ENCODE measurements at places on chromosomes 3 and 15.

DNA sequence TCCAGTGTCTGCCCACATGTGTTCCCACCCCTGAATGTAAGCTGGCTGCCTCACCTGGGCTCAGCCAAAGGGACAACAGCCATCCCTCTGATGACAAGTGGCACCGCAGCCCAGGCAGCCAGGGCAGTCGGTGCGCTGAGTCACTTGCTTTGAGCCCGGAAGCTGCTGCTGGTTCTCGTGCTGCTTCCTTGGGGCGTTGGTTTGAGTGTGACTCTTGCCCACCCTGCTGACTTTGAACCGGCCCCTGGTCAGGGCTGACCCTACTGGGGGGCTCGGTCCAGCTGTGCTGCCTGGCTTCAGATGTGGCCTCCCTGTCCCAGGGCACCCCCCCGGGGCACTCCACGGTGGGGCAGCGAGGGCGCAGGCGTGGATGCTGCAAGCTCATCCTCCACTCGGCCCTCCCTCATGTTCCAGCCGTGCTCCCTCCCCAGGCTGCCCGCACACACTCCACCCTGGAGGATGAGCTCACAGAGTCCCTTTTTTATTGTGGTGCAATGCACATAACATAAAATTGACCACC, 62.1 kb downstream of the EFCAB12 start:
- DNase-seq: no peak

- no peak for DNase-seq
Measured at GRCh38 chr3:143895805-143896204, 47.5 kb upstream of the SLC9A9 start.

DNA sequence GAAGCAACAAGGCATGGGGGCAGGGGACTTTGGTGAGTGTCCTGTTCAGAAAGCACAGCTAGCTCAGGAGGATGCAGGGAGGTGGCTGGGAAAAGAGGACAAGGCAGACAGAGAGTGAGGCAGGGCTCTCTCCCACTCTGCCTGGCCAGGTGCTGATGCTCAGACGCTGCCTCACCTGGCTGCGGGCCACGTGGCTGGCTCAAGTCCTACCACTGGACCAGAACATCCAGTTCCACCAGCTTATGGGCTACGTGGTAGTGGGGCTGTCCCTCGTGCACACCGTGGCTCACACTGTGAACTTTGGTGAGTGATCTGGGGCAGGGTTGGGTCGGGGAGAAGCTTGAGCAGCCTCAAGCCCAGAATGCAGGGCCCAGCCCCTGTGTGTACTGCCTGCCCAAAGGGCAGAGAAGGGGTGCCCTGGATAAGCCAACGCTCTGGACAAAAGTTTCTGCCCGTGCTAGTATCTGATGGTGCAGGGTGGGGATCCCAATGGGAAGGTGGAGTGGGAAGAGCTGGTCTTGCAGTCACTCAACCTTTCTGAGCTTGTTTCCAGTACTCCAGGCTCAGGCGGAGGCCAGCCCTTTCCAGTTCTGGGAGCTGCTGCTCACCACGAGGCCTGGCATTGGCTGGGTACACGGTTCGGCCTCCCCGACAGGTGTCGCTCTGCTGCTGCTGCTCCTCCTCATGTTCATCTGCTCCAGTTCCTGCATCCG, 20.9 kb downstream of the NOX5 start:
- DNase-seq: peak; percentile 63

DNA sequence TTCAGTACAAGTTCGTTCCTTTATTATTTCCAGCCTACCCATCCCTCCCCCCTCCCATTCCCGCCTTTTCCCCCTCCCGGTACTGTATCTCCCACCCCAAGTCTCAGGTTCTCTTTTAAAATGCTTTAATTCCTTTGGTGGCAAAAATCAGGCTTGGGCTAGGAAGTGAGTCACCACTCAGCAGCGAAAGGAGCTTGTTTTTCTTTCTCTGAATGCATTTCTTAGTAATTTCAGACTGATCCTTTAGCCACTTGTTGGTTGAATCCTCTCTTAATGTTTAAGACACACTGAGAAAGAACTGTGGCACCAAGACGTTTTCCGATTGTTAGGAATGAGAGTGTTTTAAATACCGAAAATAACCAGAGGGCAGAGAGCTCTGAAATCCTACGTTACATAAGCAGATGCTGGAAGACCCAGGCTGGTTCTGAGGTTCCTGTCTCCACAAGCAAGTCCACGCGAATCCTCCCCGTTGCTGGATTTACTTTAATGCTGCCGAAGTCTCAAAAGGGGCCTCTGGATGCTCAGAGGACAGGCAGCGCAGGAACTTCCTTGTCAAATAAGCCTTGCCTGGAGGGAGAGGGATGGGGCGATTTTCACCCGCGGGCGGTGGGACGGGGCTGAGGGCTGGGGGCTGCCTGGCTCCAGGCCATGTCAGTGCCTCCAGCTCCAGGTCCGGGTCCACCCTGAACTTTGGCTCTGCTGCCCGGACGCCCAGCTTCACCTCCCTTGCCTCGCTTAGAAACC, 854 bp upstream of the COL8A1 start:
- DNase-seq: peak; percentile 79

GRCh38 chr3:77186728-77187127, 146.8 kb downstream of the ROBO2 start:
- no peak for DNase-seq

DNA sequence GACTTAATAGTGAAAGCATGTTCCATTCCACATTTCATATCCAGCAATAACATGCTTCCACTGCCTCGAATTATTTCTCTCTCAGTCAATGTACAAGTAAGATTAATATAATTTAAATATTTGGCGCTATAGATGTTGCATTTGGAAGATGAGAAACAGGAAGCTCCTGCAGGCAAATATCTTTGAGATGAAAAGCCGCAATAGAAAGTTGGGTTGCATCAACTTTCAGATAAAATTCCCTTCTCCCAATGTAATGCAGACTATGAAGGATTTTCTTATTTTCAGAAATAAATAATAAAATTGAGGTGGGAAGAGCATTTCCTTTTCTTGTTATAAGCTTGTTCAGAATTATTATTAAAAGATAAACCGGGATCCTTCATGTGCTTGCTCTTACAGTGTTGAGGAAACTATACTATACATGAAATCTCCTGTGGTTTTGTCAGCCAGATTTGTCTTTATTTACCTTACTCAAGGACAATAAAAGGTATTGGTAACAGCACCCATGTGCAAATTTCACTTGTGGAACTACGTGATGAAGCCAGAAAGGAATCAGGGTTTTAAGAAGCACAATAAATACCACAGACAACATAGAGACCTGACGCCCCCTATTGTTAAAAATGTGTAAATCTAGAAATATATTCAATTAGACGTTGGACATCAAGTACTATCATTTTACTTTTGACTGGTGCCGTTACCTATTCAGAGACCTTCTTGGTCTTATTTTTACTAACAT, 307.0 kb downstream of the ARPP21 start:
- DNase-seq: no peak

GRCh38 chr15:57762302-57762701, 55.8 kb downstream of the POLR2M start:
- DNase-seq: no peak

GRCh38 chr15:52422001-52422400, 106.7 kb downstream of the MYO5A start:
- DNase-seq: no peak

DNA sequence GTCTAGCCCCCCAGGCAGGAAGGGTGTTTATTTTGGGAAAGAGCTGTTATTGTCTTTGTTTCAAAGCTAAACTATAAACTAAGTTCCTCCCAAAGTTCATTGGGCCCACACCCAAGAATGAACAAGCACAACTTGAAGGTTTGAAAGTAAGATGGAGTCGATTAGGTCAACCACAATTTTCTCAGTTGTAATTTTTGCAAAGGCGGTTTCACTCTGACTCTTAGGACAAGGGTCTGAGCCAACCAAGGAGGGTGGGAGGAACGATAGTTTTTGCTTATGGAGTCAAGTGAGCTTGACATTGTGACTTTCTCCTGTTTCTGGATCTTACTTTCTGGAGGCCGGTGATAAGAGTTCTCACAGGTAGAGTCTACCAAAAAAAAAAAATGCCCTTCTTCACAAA, 5.8 kb upstream of the ZNF770 start:
- no peak for DNase-seq

GRCh38 chr3:14422016-14422963, 19.9 kb downstream of the SLC6A6 start:
- no peak for DNase-seq

DNA sequence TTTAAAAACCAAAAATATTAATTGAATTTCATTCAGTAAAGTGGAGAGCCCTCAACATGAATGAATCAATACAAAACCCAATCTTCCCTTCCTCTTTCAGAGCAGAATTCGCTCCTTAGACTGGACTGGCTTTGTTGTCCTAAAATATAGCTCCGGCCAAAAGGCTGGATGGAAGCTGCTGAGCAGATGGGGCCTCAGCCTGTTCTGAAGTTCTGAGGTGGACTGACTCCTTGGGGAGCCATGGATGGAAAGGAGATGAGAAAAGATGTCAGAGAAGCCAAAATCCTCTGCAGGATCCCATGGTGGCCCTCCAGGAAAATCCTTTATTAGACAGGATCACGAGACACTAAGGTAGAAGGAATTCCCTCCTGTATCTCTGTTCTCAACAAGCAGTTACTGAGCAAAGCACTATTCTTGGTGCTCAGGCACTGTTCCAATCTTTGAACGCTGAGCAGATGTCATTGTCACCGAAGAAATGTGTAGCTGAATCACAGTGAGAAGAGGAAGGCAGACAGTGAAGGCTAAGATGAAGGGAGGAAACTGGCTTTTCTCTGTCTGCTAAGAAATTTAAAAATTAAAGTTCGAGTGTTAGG, 122.0 kb downstream of the SEMA6D start:
- DNase-seq: no peak

- DNase-seq: peak; percentile 64
Measured at GRCh38 chr15:74172701-74173379, 670 bp upstream of the ISLR start.

- no peak for DNase-seq
Measured at GRCh38 chr15:89591834-89592233, 16.6 kb downstream of the TICRR start.

GRCh38 chr3:197000211-197000610, 29.4 kb downstream of the MELTF start:
- no peak for DNase-seq

GRCh38 chr15:100438570-100438969, 90.2 kb downstream of the CERS3 start:
- DNase-seq: peak; percentile 71

DNA sequence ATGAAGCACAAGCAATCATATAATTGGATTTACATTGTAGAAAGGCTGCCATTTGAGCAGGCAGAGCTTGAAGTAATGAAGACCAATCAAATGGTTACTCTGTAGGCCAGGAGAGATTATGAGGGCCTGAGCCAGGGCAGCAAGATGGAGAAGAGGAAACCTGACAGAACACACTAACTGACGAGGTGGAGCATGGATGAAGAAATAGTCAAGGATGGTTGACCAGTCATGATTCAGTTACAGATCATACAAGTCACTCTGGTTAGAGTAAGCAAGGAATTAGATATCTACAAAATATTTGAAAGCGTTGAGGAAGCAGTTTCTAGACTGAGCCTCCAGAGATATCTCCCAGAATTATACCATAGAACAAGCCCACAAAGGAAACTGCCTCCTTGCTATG, 101.8 kb upstream of the THSD4 start:
- no peak for DNase-seq

- DNase-seq: no peak
Measured at GRCh38 chr15:51369451-51369761, 28.0 kb downstream of the GLDN start.

- peak; percentile 33 for DNase-seq
Measured at GRCh38 chr3:132730891-132731580, 8.8 kb upstream of the NPHP3 start.

- DNase-seq: no peak
Measured at GRCh38 chr15:43199945-43200488, 14.8 kb downstream of the CCNDBP1 start.

DNA sequence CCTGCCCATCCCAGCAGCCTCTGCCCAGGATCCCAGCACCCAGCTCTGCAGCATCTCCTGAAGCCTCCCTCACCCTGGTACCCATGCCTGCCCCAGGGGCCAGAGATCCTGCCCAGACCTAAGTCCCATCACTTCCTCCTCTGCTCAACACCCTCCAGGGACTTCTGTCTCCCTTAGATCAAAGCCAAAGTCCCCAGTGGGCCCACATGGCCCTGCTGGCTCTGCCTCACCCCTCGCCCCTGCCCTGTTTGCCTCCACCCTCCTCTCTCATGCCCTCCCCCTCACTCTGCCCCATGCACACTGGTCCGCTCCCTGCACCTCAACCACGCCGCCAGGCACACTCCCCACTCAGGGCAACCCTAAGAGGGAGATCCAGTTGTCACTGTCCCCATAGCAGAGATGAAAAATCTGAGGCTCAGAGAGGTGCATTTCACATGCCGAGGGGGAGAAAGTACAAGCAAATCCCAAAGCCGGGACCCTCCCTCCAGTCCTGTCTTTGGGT, 146.5 kb downstream of the NUP210 start:
- no peak for DNase-seq

DNA sequence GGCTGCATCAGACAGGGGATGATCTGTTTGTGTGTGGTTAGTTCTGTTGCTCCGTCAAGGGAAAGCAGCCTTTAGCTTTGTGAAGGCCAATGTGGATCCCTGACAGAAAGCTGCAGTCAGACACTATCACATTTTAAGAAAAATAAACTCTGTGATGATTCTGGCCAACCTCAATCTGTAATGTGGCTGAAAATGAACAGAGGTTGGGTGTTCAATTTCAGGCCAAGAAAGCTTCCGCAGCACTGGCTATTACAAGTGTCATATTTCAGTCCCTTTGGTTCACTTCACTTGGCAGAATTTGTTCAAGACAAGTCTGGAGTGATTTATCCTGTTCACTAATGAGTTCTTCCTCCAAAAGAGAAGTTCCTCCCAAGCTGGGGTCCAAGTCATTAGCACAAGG, 571.8 kb upstream of the IL12A start:
- DNase-seq: peak; percentile 13

GRCh38 chr3:108387063-108387462, 90.7 kb downstream of the HHLA2 start:
- no peak for DNase-seq

DNA sequence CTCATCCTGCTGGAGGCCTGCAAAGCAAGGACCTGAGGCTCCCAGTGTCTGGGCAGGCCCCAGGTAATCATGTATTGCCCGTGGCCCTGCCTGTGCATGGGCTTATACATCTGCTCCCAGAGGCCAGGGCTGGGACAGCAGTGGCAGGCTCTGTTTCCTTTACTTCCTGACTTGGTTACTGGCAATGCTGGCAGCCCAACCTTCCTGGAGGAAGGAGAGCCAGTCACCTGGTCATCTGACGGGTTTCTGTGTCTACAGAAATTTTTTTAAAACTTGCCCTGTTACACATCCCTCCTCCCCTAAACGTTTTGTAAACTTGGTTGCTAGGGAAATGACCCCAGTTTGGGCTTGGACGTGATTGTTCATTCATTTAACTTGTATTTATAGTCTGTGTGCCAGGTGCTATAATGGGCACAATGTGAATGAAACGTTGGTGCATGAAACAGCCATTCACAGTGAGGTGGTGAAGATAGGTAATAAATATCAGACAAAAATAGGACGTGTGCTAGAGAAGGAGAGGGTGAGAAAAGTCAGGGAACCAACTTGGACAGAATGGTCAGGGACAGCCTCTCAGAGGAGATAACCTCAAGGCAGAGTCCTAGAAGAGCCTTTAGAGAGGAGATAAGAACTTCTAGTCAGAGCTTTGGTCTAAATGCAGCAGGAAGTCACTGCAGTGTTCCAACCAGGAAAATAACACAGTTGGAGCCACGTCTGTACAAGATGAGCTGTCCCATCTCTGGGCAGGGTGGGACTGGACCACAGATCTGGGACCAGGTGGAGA, 14.1 kb downstream of the TEX264 start:
- DNase-seq: no peak

All from Daoy (cell line).